ENCODE measurements at places on chromosomes 3 and 15. TPM values are rescaled to one million over a fixed set of nuclear protein-coding genes. Genes with fewer than 3 reads are reported as not detected.

GRCh38 chr3:119636891-119637611, 23.3 kb downstream of the POPDC2 start:
- no peak for DNase-seq

DNA sequence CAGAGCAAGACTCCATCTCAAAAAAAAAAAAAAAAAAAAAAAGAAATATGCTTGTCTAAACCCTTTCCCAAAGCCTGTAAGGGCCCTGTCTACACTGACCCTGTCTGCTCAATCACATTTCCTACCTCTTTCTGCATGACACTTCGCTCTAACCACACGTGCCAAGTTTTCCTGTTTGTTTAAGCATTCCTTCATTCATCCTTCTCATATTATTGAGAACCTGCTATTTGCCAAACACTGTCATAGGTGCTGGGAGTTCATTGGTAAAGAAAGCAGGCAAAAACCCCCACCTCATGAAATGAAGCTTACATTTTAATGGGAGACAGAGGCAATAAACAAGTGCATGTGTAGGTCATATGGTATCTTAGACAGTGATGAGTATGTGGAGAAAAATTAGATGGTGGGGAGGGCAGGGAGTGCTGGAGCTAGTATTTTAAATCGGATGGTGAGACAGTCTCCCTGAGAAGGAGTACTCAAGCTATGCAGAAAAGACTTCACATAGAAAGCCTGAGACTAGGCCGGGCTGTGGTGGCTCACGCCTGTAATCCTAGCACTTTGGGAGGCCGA, 48.0 kb downstream of the B3GNT5 start:
- DNase-seq = no peak

- no peak for DNase-seq
Observed at GRCh38 chr15:67142767-67143100, 77.3 kb downstream of the SMAD3 start.

DNA sequence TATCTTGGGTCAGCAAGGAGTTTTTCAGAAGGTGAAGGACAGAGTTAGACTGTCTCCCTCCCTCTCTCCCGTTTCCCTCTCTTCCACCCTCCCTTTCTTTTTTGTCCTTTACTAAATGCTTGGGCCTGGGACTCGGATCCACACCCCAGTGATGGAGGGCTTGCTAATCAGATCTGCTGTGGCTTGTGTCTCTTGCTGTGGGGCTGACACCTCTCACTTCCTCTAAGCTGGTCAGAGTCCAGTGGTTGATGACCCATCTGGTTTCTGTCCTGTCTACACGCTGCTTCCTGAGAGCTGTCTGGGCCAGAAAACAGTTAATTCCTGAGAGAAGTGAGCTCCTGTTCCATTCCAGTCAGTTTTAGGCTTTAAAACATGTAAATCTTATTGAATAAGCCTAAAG, 849 bp downstream of the TRAK1 start:
- no peak for DNase-seq

GRCh38 chr3:59824876-59825275, 775.1 kb upstream of the CFAP20DC start:
- DNase-seq = no peak

DNA sequence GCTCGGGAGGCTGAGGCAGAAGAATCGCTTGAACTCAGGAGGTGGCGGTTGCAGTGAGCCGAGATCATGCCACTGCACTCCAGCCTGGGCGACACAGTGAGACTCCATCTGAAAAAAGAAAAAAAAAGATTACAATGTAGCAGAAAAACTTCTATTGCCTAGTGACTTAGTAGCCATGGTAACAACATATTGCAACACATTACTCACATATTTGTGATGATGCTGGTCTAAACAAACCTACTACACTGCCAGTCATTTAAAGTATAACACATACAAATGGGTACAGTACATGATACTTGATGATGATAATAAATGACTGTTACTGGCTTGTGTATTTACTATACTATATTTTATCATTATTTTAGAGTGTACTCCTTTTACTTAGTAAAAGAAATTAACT, 125.6 kb downstream of the PLOD2 start:
- no peak for DNase-seq

DNA sequence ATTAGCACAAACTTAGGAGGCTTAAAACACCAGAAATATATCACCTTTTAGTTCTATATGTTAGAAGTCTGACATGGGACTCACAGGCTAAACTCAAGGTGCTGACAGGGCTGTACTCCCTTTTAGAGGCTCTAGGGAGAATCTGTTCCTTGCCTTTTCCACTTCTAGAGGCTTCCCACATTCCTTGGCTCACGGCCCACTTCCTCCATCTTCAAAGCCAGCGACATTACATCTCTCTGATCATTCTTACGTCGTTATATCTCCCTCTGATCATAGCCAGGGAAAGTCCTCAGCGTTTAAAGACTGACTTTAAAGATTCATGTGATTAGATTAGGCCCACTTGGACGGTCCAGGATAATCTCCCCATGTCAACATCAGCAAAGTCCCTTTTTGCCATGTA, 166.3 kb downstream of the GREM1 start:
- DNase-seq = no peak

DNA sequence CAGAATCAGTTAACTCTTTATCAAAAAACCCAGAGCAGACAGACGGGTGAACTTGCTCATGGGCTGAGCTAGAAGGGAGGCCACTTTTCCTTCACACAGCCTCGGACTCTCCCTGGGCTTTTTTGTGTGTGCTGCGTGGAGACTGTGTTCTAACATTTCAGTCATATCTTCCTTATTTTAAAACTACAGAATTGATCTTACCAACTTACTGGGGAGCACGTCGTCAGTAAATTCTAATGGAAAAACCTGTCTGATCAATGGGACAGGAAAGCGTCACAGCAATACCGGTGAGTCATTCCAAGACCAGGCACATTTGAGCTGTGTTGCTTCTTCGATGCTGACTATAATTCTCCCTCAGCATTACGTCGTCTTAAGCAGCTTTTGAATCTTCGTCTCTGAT, 145.1 kb downstream of the LPP start:
- DNase-seq = no peak

DNA sequence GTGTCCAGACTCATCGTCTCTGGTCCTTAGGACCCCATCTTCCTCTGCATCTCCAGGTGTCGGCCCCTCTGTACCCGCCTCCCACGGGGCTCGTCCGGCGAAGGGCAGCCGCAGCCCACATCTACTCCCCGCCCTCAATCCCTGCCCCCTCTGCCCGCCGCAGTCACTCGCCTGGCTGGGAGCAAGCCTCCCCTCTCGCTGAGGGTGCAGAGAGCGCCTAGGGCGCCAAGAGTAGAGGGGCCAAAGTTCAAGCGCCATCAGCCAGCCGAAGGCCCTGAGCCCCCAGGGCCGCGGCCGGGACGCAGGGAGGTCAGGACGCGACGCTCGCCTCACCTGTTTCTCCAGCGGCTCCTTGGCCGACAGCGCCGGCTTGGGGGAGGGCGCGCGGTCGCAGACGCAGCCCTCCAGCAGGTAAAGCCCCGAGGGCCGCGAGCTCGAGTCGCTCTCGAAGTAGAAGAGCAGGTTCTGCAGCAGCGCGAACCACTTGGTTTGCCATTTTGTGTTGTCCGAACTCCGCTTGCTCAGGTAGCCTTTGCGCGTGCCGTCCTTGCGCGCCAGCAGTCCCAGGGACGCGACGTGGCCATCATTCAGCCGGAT, 592 bp downstream of the RASGRF1 start:
- DNase-seq = no peak

The GATM gene
- 3.5 TPM for total RNA-seq

The C3orf80 gene
- 1.9 TPM for total RNA-seq

The CPNE9 gene
- not detected for total RNA-seq

The KIF7 gene
- total RNA-seq = 2.5 TPM

All from left colon (tissue), 2 donors.